Epithelial cell of proximal tubule (primary cell): ENCODE measurements at places on chromosomes 6 and 20.

DNA sequence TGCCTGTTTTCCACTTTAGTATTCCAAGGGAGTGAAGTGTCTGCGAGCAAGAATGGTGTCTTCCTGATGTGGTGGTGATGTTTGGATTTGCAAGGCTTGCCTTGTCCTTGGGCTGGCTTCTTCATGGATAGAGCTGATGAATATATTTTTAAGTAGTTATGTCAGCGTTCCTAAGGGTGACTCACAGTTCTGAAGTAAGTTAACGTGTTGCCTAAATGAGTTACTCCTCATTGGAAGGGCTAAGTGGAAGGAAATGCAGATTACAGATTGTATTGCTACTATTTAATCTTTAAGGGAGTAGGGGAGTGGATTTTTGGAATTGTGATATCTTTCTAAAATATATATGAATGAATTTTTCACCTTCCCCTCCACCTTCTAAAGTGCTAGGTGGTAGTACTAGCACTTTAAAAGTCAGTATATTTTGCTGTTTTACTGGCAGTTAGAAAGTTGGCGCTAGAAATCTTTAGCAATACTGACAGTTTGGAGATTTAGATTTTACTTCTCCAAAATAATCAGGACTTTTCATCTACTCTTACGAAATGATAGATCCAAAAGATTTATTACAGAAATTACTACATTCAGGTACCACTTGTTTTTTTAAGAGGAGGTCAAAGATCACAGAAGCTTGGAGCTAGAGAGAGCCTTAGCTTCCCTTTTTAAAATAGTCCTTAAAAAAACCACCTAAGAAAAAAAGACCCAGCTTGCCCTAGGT lies 197.4 kb downstream of the JARID2 start:
- peak; percentile 36 for DNase-seq

DNA sequence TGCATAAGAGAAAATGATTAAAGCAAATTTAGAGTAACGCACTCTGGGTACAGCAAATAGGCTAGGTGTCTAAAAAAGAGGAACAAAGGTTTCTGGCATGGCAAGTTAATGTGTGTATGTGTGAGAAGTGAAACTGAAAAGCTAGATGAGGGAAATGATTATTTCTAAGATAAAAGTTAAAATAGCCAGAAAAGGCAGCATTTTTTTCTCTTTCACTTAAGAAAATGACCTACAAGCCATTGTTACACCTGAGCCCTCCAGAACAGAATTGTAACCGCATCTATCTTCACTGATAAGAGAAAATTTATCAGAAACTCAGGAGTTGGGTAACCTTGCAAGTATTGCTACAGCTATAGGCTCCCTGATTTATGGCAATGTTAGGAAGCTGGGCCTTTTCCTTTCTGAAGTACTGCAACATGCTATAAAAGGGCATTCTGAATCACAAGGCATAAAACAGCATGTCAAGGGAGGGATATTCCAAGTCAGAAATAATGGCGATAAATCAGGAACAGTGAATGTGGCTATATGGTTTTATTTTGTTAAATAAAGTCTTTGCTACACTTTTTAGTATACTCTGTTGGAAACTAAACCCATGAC lies 395.3 kb downstream of the TBC1D32 start:
- no peak for DNase-seq

DNA sequence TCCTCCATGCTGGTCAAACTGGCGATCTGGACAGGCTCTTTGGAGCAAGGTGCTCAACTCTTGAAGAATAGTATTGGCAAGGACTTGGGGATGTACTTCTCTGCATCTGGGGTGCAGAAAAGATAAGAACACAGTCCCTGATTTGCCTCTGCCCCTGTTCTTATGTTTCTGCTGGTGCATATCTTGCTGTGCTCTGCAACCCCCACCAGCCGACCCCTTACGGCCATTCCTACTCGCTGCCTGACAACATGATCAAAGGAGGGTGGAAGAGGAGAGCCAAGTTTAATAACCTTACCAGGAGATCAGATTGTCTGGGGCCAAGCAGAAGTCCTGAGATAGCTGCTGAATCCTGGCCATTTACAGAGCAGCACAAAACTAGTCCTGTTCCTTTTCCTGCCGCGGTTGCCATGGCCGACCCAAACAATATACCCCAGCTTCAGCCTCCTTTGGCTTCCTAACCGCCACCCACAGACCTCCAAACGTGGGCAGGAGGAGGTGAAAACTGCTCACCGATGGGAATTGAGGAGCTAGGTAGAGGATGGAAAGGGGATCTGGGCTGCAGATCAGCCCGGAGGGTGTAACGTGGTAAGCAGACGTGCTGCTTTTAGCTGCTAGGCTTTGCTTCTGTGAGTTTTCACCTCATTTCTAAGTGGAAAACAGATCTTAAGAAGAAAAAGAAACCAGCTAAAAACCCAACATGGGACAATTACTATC lies 60.9 kb downstream of the ATXN1 start:
- no peak for DNase-seq

DNA sequence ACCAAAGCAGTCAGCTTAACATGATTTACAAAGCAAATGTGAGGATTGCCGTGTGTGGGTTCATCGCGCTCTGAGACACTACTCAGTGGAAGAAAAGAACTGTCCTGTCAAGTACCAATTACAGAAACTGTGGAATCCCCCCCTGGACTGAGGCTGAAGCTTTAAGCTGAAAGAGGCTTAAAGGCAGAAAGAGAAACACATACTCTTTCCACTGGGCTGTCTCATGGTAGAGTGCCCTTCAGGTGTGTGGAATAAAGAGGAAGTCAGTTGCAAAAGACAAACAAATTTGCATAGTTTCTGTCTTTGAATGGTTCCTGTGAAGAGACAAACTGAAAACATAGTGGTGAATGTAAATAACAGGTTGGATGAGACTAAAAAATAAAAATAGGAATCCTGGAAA lies 560.4 kb upstream of the SYNCRIP start:
- DNase-seq: no peak

GRCh38 chr6:16236631-16237199 lies 1.7 kb upstream of the GMPR start:
- DNase-seq: no peak
